ENCODE measurements at places on chromosomes 3 and 15.

GRCh38 chr15:99492275-99492674, 73.5 kb upstream of the MEF2A start:
- no peak for DNase-seq

DNA sequence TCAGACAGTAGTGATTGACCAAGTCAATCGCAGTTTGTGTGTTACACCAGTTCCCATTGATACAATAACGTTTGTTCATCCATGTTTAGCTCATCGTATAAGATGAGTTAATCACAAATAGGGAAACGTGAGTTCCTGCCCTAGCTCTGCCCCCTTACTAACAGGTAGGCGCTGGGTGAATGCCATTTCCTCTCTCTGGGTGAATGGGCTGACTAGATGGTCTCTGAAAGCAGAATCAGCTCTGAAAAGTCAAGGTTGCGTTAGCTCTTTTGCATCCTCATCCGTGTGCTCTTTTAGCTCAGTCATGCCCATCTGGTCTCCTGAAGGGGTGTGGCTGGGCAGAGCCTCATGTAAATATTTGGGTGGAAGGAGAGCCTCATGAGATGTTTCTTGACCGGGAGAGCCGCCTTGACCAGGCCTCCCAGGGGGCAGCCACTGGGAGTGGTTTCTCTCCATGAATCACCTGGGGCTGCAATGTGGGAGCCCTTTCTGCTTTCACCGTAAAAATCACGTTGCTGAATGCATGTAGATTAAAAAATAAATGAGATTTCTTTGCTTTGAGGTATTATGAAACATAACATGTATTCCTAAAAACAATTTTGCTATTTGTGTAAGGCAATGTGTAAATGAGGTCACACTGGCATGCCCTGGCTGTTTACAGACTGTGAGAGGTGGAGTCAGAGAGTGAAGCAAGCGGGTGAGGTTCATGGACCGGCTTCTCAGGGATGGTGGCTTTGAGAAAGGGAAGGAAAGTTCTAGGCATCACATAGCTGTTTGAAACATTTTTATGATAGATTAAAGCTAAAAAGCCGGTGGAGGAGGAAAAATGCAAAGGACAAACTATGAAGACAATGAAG, 108.4 kb upstream of the RASGRP1 start:
- DNase-seq = no peak

DNA sequence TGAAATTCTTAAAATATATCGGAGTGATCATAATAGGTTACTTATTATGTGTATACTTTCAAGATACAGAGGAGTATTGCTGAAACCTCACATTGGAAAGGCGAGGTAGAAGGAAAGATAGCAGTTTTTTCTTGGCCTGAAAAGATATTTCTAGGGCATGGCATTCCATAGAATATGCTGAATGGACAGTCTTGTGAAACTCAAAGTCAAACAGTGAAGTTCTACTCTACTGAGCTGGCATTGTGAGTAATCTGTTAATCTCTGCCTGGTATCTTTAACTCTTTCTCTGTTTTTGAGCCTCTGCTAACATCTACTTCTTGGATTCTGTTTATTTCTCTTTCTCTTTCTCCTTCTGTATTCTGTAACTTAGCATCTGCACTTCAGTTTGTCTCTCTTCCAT, 176.3 kb upstream of the ZBTB20 start:
- no peak for DNase-seq

DNA sequence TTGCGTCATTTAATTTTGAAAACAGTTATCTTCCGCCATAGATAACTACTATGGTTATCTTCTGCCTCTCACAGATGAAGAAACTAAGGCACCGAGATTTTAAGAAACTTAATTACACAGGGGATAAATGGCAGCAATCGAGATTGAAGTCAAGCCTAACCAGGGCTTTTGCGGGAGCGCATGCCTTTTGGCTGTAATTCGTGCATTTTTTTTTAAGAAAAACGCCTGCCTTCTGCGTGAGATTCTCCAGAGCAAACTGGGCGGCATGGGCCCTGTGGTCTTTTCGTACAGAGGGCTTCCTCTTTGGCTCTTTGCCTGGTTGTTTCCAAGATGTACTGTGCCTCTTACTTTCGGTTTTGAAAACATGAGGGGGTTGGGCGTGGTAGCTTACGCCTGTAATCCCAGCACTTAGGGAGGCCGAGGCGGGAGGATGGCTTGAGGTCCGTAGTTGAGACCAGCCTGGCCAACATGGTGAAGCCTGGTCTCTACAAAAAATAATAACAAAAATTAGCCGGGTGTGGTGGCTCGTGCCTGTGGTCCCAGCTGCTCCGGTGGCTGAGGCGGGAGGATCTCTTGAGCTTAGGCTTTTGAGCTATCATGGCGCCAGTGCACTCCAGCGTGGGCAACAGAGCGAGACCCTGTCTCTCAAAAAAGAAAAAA, 1.2 kb downstream of the B2M start:
- peak; percentile 22 for DNase-seq

GRCh38 chr15:23860290-23861245, 173.5 kb upstream of the NDN start:
- no peak for DNase-seq

GRCh38 chr3:130601442-130601971, 84.5 kb downstream of the COL6A6 start:
- no peak for DNase-seq

- DNase-seq = no peak
Measured at GRCh38 chr15:71111950-71112349, 3.3 kb upstream of the THSD4 start.

GRCh38 chr3:129686941-129687340, 80.5 kb upstream of the PLXND1 start:
- DNase-seq = no peak

DNA sequence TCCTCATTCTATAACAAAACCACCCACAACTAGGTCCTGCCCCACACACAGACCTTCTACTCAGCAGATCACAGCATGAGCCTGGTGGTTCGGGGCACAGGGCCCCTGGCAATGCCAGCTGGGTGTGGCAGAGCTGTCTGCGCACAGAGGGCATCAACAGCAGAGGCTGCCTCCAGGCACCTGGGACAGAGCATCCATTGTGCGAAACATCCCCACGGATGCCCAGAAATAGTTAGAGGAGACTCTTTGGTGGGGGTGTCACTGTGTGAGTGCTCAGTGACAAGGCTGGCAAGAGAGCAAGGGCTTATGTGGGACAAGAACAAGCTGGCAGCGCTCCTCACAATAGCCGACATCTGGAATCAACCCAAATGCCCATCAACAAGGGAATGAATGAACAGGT, 487.4 kb upstream of the PROK2 start:
- no peak for DNase-seq
